Lower lobe of right lung (tissue), 2 donors: ENCODE measurements at places on chromosomes 1 and 21. TPM values are rescaled to one million over a fixed set of nuclear protein-coding genes. Genes with fewer than 3 reads are reported as not detected.

GRCh38 chr1:9111957-9112356 lies 16.9 kb downstream of the GPR157 start:
- H3K36me3 ChIP-seq: peaks cover 13% of the 10 kb centered on the region
- peaks cover 15% of the 10 kb centered on the region for H3K4me1 ChIP-seq
- H3K4me3 ChIP-seq: no peak overlapping the region
- DNase-seq: no peak
- no peak overlapping the region for H3K27ac ChIP-seq

SEC16B gene
- total RNA-seq: 1.9 TPM

INAVA gene
- total RNA-seq: 7.8 TPM

DNA sequence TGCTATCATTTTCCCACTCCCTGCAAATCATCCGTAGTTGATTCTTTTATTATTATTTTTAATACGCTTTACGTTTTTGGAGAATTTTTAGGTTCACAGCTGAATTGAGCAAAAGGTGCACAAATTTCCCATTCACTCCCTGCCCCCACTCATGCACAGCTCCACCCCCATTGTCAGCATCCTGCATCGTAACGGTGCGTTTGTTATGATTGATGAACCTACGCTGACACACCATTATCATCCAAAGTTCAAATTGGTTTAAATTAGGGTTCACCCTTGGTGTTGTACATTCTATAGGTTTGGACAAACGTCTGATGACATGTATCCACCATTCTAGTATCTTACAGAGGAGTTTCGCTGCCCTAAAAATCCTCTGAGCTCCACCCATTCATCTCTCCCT lies 44.5 kb downstream of the EDARADD start:
- DNase-seq: no peak
- no peaks in the 10 kb centered on the region for H3K27me3 ChIP-seq
- no peaks in the 10 kb centered on the region for H3K36me3 ChIP-seq
- no peak overlapping the region for H3K4me3 ChIP-seq

GRCh38 chr1:30930631-30931173 lies 22.1 kb upstream of the SDC3 start:
- H3K4me1 ChIP-seq: no peaks in the 10 kb centered on the region
- DNase-seq: no peak
- H3K4me3 ChIP-seq: no peak overlapping the region
- H3K27me3 ChIP-seq: no peaks in the 10 kb centered on the region

- no peak for DNase-seq
- H3K4me1 ChIP-seq: no peaks in the 10 kb centered on the region
- H3K4me3 ChIP-seq: no peak overlapping the region
- no peaks in the 10 kb centered on the region for H3K27me3 ChIP-seq
Measured at GRCh38 chr1:170149241-170149640, 3.5 kb downstream of the NTMT2 start.

DNA sequence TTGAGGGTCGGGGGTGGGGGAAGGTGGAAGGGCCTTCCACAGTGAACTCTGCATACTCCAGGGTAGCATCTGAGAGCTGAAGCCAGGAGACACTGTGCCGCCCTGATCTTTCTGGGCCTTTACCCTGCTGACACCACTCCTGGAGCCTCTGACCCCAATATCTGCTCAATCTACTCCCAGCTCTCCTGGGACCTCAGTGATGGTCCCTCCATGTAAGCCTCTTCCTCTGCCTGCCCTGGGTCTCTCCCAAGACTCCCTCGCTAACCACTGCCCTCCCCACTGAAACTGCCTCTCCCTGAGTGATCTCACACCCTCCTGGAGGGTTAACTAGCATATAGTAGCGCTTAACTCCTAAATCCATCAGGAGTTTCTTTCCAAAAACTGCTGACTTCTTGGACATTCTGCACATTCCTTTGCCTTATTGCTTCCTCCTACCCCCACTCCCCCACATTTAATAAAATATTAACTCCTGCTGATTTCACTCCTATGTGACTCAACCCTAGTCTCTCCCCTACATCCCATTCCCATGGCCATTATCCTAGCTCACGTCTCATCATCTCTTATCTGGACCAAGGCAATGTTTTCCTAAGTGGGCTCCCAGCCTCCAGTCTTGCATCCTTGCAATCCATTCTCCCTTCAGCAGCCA lies 145.6 kb downstream of the HMGB4 start:
- DNase-seq: no peak
- no peaks in the 10 kb centered on the region for H3K36me3 ChIP-seq
- H3K27me3 ChIP-seq: peaks cover 6% of the 10 kb centered on the region
- no peak overlapping the region for H3K27ac ChIP-seq
- H3K4me1 ChIP-seq: no peaks in the 10 kb centered on the region
- H3K4me3 ChIP-seq: no peak overlapping the region

CACHD1 gene
- 32.0 TPM for total RNA-seq
